ENCODE measurements at places on chromosomes 4 and X. TPM values are rescaled to one million over a fixed set of nuclear protein-coding genes. Genes with fewer than 3 reads are reported as not detected.

The ASB11 gene
- total RNA-seq = not detected

The SPANXA1 gene
- not detected for total RNA-seq

The P2RY4 gene
- total RNA-seq = 0.32 TPM

The PCDH11X gene
- total RNA-seq = 0.60 TPM

The MEPE gene
- not detected for total RNA-seq

The DIPK2B gene
- total RNA-seq = 32.2 TPM

DNA sequence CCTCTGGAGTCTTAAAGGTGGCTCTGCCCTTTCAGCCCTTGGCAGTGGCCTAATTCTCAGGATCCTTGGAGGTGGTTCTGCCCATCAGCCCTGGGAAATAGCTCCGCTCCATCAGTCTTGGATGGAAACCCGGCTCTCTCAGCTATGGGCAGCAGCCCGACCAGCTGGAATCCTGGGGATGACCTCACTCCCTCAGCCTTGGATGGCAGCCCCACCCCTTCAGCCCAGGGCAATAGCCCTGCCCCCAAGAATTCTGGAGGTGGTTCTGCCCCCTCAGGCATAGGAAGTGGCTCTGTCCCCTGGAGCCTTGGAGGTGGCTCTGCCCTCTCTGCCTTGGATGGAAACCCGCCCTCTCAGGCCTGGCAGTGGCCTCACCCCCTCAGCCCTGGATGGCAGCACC lies 127.7 kb downstream of the RBMX2 start:
- DNase-seq = no peak

DNA sequence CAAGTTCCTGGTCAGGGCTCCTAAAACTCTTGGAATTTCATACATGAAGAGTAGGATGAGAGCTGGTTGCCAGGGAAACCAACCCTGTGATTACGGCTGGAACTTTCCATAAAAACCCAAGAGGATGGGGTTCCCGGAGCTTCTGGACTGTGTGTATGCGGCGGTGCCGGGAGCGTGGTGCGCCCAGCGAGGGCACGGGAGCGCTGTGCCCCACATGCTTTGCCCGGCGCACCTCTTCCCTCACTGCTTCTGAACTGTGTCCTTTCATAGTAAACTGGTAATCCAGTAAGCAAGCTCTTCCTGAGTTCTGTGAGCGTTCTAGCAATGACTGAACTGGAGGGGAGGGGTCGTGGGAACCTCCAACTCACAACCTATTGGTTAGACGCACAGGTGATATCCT lies 152.6 kb downstream of the AFAP1 start:
- peak; percentile 43 for DNase-seq

GRCh38 chrX:88024022-88024421 lies 506.4 kb downstream of the KLHL4 start:
- no peak for DNase-seq

GRCh38 chr4:183320211-183321059 lies at the start of gene CLDN22:
Gene CLDN22, minus strand, starts transcription at chr4:183320276. Its CDS starts 58 bp downstream, at chr4:183320218.
- no peak for DNase-seq

DNA sequence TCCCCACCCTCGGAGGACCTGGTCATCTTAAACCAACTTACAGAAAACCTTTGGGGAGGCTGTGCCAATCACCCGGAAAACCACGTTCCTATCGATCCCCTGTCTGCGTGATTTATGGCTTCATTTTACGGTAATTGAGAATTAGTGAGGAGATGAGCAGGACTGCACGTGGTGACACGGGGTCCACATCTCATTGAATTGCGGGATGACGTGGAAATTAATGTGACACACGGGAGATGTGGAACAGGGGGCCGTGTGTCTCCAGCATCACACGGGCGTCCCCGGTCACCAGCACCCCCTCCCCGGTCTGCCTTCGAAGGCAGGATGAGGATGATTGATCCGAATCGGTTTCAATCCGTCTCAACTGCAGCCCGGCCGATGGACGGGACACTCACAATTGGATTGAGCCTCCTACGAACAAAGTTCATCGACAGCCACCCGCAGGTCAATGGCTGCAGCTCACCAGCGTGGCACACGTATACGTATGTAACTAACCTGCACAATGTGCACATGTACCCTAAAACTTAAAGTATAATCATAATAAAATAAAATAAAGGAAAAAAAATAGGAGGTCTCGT lies 160.3 kb downstream of the SHOX start:
- DNase-seq = peak; percentile 38

GRCh38 chrX:111467896-111468295 lies 43.5 kb upstream of the SERTM2 start:
- peak; percentile 80 for DNase-seq

DNA sequence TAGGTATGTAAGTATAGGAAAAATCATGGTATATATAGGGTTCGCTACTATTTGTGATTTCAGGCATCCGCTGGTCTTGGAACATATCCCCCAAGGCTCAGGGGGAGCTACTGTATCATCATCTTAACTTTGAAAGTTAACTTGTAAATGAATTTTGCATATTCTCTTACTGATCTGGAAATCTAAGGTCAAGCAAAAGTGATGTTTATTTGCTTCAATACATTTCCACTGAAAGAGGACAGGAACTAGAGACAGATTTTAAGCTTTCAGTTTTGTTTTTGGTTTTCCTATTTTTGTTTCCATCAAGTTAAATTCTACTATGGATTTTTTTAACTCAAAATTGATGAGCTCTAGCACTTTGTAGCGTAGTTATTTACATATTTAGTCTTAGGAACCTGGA lies 56.2 kb downstream of the NAF1 start:
- no peak for DNase-seq

GRCh38 chr4:139455126-139455538 lies 1.2 kb downstream of the RAB33B start:
- DNase-seq = no peak

- DNase-seq = no peak
Observed at GRCh38 chr4:103591841-103592240, 127.9 kb downstream of the TACR3 start.

DNA sequence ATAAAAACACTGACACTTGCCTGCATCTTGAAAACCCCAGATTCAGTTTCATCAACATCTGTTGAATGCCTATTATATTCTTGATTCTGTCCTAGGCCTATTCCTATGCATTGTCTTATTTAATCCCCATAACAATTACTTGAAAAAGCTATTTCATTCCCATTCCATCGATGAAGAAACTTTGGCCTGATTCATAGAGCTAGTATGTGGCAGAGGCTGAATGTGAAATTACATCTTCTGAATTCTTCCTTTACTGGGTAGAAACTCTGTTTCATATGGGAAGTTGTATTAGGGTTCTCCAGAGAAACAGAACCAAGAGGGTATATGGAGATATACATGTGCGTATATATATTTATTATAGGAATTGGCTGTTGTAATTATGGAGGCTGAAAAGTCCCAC lies 35.0 kb upstream of the SLC4A4 start:
- no peak for DNase-seq

DNA sequence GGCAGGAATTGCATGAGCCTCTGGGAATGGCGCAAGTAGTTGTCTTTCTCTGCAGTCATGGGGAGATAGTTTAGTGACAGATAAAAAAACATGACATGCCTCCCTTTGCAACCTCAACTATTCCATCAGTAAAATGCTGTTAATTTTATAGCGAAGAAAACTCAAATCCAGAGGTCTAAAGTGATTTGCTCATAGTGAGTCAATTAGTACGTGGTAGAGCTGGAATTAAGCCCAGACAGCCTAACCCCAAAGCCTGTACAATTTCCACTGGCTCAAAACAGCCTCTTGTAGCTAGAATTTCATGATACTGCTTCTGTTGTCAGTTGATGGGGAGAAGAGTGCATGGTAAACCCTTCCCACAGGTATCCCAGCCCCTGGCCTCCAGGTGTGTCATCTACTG lies 81.3 kb upstream of the TRPC5 start:
- DNase-seq = no peak

- DNase-seq = no peak
Observed at GRCh38 chrX:8867406-8867805, 66.2 kb upstream of the FAM9A start.

DNA sequence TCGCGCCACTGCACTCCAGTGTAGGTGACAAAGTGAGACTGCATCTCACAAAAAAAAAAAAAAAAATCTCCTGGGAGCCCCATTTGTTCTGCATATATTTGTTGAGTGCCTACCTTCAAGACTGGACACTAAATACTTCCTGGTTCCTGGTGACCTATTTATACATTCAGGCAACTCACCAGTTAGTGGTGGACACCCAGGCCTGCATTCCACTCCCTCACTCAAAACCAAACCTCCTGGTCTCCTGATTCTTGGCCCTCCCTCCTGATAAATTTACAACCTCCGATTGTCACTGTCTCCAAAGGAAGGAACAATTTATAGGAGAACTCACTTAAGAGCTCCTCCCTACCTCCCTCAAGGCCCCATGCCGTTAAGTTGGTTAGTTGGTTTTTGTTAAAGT lies 3.1 kb downstream of the SYAP1 start:
- no peak for DNase-seq

DNA sequence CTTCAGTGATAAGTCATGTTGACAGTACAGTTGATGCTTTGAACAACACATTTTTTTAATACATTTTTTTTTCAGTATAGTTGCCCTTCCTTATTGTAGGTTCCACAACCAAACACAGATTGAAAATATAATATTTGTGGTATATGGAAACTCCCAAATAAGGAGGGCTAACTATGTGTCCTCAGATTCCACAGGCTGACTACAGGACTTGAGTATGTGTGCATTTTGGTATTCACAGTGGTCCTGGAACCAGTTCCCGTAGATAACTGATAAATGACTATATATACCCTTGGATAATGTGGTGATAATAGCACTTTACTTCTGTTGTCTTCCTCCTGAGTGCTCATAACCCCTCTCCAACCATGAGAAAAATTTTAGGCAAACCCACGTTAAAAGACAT lies 111.6 kb upstream of the NUDT6 start:
- DNase-seq = no peak

GRCh38 chr4:150004481-150004880 lies 73.8 kb upstream of the DCLK2 start:
- DNase-seq = no peak

GRCh38 chr4:42411803-42412202 lies 14.5 kb downstream of the SHISA3 start:
- DNase-seq = no peak

GRCh38 chr4:168480931-168481611 lies 779 bp upstream of the DDX60L start:
- DNase-seq = no peak

- DNase-seq = no peak
Observed at GRCh38 chr4:110830461-110830860, 207.6 kb upstream of the PITX2 start.

DNA sequence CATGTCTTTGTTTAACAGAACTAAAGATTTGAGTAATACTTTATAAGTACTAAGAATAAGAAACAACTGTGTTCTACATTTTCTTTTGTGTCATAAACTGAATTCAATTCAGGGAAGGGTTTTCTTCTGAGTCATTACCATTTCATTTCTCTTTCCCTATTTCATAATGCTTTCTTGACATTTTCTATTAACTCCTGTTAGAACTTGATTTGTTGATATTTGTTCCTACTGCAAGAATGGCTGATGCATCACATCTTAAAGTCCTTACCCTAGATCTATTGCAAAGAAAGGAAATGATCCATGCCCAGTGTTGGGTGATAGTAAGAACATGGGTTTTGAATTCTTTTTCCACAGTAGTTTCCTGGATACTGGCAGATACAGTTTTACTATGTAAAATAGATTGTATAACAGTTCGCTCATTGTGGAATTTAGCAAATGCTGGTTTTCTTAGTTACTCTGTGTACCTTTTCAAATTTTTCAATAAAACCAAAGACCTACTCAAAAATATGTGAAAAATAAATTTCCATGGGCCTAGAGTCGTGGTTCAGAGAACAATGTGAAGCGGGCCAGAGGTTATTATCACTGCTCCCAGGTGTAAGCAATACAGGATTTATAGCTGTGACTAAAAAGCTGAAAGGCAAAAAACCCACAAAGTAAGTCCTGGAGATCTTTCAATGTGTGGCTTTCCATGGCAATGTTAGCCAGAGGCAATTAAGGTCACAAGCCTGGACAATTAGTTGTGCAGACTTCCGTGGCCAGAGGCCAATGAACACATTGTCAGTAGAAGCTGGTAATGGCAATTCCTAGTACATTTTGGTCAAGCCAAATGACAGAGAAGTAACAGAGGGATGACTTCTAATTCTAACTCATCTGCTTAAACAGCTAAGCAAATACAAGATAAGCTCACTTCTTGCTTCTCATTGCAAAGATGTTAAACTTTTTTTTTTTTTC lies 127.3 kb upstream of the FAT4 start:
- DNase-seq = no peak

- DNase-seq = no peak
Observed at GRCh38 chrX:56943264-56943663, 52.1 kb downstream of the SPIN3 start.

DNA sequence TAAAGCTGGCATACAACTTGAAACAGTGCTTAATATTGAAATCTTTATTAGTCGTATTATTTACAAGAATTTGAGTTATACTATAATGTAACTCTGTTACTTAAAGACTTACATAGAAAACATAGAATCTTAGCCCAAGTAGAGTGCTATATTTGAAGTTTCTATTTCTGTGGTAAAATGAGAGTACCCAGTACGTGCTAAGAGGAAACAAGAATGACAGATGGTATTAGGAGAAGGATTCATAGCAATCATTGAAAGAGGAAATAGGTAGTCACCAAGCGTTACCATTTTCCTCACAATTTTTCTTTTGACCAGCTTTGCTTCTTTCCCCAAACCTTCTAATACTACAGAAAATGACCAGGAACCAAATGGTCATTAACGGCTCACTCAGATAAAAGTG lies 412.1 kb upstream of the GRIA3 start:
- DNase-seq = no peak

GRCh38 chrX:258291-259040 lies 22.7 kb upstream of the PLCXD1 start:
- no peak for DNase-seq

DNA sequence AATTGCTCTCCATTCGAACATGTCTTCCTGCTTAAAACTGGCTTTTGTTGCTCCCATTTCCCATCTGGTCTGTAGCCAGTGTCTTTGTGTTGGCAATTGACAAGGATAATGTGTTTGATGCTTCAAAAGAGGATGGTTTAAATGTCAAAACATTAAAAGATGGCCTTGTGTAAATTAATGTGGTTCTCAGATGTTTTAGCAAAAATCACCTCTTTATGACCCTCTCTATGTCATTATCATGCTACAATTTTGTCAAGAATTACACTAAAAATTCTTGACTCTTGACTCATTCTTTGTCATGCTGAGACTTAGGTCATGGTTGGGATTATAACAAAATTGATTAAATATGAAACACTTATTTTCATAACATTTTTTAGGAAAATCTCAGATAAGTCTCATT lies 47.4 kb downstream of the TMEM131L start:
- DNase-seq = no peak

DNA sequence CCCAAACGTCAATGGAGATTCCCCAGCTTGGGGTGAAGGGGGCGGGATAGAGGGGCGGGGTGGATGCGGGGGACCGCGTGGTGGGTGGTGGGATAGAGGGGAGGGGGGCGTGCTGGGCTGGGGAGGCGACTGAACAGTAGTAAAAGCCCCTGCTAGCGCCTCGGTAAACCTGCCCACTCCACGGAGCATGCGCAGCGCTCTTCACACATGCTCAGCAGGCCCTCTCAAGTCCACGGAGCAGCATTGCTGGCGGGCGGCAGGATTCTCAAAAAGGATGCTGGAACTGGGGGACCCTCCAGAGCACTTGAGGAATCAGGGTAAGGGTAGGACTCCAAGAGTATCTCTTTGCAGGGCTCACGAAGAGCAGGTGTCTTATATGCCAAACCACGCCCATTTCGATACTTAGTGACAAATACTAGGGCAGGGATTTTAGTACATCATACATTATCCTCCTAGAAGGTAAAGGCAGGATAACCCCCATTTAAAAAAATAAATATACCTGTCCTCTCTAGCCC lies 378 bp upstream of the RPS6KA6 start:
- DNase-seq = no peak
